ENCODE measurements at places on chromosomes 4 and X.

- no peak for DNase-seq
Measured at GRCh38 chr4:73713650-73714049, 26.7 kb upstream of the CXCL8 start.

DNA sequence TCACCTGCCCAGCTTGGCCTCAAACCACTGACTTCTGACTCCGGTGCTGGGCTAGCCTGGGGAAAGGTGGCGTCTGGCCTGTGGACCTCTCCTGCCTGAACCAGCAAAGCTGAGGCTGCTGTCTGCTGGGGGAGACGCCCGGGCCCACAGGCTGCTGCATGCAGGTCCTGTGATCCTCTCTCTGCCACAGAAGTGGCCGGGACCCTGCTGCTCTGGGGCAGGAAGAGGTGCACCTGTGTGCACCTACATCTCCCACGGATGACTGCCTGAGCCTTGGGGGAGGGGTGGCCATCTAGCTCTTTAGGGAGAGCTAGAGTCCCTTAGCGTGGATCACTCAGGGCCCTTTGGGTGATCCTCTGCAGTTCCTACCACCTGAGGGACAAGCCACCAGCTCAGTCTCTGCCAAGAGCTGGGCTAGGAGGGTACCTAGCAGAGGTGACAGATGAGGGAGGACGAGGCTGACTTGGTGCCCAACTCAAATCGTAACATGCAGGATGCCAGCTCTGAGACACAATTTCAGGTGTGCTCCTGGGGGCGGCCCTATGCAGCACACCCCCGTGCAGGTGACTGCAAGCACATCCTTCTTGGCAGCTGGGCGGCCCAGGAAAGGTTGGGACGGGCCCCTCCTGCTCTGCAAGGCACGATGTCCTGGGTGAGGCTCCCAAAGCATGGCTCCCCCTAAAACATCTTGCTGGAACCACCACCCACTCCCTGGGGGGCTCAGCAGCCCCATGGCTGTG lies 22.5 kb downstream of the LETM1 start:
- no peak for DNase-seq

DNA sequence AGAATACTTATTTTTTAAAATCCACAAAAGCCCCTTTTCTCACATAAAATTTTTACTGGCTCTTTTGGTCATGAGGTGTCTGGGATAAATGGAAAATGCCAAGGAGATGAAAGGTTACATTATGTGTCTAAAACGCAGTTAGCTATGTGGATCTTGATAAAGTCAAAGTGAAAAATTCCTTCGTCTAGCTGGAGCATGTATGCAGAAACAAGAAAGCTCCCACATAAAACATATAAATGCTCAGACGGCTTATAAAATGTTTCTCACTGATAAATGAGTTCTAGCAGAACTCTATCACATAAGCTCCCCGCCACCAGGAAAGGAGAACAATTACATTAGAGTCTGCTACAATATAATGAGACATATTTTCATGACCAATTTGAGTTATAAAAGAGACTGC lies 83.8 kb downstream of the TBC1D9 start:
- no peak for DNase-seq

GRCh38 chr4:108533876-108534275 lies 86.5 kb upstream of the RPL34 start:
- no peak for DNase-seq

GRCh38 chrX:108735091-108735678 lies 1.2 kb downstream of the IRS4 start:
- DNase-seq, result no peak

DNA sequence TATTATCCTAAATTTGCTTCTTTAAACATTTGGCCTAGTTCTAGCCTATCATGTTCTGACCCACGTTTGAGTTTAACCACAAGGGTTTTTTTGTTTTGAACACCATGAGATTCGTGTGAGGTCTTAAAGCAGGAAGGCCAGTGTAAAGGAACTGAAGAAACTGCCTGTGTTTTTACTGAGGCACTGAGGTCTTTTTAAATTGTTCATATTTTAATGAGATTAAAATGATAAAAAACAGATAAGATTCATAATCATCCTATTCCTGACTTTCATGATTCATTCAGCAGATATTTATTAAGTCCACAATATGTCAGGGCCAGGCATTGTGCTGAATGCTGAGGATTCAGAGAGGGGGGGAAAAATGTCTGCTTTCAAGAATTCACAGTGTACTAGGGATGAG lies 3.2 kb downstream of the RPS6KA3 start:
- DNase-seq, result no peak

- no peak for DNase-seq
Measured at GRCh38 chrX:119127650-119128049, at the start of gene KIAA1210. KIAA1210 (minus strand) TSS chrX:119127812; CDS start chrX:119123642, 4,170 bp downstream.

GRCh38 chrX:55546956-55547355 lies 57.3 kb upstream of the USP51 start:
- no peak for DNase-seq

- DNase-seq, result no peak
Measured at GRCh38 chr4:169293343-169294176, 22.8 kb upstream of the SH3RF1 start.

- DNase-seq, result no peak
Measured at GRCh38 chr4:89570931-89571330, 263.3 kb upstream of the GPRIN3 start.

- DNase-seq, result no peak
Measured at GRCh38 chrX:25523574-25524540, 508.1 kb upstream of the ARX start.

- DNase-seq, result no peak
Measured at GRCh38 chr4:52263607-52264006, 212.5 kb downstream of the SPATA18 start.

DNA sequence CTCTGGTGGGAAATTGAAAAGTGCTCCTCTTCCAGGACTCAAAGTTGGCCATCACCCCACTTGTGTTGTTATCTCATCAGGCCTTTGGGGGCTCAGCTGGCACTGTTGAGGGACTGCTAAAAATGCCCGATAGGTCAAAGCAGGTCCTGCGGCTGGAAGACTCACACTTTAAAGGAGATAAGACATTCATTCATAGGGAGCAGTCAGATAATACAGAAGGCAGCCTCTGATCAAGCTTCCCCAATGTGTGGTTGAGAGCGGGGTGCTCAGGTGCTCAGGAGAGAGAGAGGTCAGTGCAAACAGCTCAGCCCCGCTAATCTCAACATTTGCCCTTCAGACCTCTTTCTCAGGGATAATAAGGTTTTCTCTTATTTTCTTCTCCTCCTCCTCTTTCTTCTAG lies 70.3 kb downstream of the TMEM154 start:
- no peak for DNase-seq

GRCh38 chr4:173014113-173014558 lies 154.5 kb upstream of the GALNT7 start:
- no peak for DNase-seq

GRCh38 chr4:26113339-26113940 lies 199.4 kb downstream of the SMIM20 start:
- DNase-seq, result no peak

GRCh38 chrX:10944136-10944885 lies 166.8 kb upstream of the HCCS start:
- no peak for DNase-seq

DNA sequence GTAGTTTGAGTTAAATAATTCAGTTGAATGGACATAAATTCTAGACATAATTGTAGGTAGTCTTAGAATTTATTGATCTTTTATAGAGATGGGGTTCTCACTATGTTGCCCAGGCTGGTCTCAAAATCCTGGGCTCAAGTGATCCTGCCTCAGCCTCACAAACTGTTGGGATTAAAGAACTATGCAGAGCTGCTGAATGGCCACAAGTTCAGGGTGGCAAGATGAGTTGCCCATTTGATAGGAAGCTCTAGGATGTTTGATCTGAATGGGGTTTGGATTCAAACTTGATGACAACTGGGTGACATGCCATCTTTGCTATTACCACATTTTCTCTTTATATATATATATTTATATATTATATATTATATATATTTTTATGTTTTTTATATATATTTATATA lies 3.6 kb downstream of the RPL36A start:
- no peak for DNase-seq

GRCh38 chrX:44062840-44063239 lies 89.7 kb upstream of the NDP start:
- DNase-seq, result no peak

Data from activated gamma-delta T cell treated with anti-CD3 and anti-CD28 coated beads, Interleukin-2, amount 50 U/mL, for 16 hours (primary cell).